ENCODE measurements at places on chromosomes 2 and 18.

- DNase-seq = no peak
Observed at GRCh38 chr2:64145119-64145518, 899 bp upstream of the PELI1 start.

DNA sequence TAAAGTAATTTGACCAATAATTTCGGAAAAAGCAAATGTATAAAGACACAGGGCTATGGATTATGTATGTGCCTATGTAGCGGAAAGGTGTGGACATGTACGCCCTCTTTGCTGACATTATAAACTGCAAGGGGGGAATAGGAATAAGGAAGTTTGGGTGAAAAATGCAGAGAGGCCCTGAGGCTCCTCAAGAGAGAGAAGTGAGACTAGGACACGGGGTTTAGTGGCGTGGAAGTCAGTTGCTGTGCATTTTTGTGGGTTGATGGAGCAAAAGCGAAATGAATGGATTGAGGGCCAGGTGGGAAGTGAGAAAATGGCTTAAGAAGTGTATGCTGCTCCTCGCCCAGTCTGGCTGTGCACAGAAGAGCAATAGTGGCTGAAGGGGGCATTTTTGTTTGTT, 96.2 kb upstream of the B3GNT7 start:
- DNase-seq = no peak

DNA sequence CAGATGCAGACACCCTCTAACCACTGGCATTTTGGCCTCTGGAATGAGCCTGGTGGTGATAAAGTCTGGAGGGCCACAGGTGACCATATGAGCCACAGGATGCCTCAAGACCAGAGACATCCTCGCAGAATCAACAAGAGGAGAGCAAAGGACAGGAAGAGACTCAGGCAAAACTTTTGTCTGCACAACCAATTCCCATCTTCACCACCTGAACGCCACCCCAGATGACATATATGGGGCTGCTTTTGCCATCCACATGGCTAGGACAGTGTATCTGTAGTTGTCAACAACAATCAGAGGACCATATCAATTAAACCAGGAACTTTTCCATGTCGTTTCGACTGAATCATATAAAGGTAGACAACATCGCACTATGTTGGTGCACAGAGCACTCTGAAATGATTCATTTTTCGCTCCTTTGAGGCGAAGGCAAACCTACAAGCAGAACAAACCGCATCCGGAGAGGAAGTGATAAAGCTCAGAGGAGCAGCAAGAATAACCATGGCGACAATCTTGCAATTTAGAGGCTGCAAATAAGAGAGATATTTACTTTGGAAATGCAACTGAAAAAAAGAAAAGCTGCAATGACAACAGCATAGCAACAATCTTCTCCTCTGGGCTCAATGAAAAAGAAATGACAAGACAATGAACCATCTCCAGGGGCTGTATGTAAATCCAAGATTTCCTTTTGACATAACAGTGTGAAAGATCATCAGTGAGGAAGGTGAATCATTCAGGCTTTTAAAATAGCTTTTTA, 204.5 kb downstream of the ARL4C start:
- DNase-seq = peak; percentile 95

DNA sequence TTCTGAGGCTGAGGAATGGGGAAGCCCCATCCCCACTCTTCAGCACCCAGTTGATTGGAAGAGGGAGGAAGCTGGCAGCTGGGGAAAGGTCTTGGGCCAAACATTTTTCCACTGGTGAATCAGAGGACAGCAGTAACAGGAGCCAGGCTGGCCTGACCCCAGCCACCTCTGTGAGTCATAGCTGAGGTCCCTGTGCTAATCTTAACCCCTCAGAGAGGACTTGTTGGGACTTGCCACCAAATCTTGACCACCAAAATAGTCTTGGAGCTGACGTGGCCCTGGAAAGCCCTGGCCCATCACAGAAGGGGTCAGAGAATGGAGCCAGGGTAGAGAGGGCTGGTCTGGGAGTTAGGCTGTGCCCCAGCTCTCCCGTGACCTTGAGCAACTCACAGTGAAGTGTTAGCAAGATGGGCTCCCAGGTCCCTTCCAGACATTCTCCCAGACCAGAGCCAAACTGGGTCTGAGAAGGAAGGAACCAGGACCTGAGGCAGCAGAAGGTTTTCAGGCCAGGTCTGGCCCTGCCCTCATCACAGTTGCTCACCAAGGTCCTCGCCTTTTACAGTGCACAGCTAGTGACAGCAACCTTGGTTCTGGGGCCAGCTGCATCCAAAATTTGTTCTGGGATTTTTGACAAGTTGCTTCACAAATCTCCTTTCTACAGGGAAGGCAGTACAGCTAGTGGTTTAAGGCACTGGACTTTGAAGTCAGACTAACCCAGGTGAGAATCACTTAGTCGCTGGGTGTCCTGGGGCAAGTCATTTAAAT, 266.6 kb downstream of the CYP26B1 start:
- no peak for DNase-seq

DNA sequence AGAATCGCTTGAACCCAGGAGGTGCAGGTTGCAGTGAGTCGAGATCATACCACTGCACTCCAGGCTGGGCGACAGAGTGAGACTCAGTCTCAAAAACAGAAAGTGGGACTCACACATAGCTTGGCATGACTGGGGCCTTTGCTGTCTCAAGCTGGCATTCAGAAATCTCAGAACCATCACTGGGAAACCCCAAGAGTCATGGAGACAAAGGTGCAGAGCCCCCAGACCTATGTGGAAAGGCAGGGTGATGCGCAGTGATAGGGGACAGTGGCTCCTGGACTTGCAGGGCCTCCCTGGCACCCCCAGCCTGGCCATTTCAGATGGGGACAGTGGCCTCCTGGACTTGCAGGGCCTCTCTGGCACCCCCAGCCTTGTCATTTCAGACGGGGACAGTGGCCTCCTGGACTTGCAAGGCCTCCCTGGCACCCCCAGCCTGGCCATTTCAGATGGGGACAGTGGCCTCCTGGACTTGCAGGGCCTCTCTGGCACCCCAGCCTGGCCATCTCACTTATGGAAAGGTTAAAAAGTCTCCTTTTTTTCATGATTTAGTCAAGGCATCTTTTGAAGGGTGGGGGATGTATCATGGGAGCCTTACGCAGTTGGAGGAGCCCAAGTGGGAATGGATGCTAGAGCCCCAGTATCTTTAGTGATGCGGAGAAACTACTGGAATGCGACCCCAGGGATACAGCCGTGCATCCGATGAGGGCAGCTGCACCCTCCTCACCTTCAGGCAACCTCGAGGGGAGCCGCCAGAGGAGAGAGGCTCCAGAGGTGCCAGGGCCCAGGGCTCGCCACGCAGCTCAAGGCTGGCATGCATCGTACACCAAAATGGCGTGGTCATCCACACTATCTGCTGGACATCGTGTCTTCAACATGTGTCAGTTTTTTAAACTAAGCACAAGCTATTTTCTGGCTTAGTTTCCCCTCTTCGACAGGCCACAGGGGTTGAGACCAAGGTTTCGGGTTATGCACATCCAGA, 30.5 kb downstream of the ZNF516 start:
- DNase-seq = no peak

DNA sequence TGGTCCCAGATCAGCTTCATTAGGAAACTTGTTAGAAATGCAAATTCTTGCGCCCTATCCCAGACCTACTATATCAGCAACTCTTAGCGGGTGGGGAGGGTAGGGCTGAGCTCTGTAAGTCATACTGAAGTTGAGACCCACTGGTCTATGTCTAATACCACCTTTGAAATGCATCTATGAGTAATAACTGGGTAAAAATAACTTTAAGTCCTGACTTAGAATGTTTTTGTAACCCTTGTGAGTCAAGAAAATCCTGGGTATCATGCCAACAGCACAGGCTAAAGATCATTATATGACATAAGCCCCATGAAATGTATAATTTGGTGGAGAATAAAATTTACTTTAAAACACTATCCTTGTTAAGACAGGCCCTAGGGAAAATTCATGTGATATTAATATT, 41.4 kb downstream of the PRKD3 start:
- no peak for DNase-seq

- no peak for DNase-seq
Observed at GRCh38 chr2:58497168-58497567, 256.0 kb upstream of the FANCL start.

- no peak for DNase-seq
Observed at GRCh38 chr2:156023229-156023869, 309.2 kb downstream of the NR4A2 start.

GRCh38 chr2:134178138-134178877, 75.6 kb upstream of the MGAT5 start:
- DNase-seq = no peak

DNA sequence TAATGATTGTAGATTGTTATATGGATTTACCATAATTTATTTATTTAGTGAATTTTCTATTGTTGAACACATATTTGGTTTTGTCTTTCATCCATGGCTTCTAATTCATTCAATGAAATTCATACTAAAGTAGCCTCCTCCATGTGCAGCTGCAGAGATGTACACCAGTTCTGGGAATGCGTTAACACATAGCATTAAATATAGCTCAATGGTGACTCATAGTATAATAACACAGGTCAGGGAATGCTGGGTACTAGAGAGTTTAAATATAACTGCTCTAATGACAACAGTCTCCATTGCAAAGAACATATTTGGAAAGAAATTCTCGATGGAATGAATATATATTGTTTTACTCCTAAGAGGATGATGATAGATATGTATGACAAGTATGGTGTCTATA, 1190.2 kb upstream of the NRXN1 start:
- no peak for DNase-seq

GRCh38 chr2:115160531-115161080, 718.2 kb downstream of the DPP10 start:
- DNase-seq = no peak

GRCh38 chr18:2970772-2971659, 41.9 kb downstream of the LPIN2 start:
- no peak for DNase-seq

DNA sequence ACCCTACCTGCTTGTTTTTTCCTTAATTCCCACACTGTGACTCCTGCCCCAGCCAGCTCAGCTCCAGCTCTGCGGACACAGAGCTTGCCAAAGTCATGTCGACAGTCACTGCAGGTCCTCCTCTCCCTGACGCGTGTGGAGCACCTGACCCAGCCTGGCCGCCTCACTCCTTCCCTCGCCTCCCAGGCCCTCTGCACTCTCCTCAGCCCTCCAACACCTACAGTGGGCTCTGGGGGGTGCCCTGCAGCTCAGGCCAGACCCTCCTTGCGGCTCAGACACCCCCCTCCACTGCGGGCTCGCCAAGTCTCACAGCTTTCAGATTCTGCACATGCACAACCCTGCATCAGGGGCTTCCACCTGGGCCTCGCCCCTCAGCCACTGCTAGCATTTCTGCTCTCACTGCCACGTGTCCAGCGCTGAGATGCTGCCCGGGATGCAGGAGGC, 68.3 kb downstream of the NDUFA10 start:
- no peak for DNase-seq

DNA sequence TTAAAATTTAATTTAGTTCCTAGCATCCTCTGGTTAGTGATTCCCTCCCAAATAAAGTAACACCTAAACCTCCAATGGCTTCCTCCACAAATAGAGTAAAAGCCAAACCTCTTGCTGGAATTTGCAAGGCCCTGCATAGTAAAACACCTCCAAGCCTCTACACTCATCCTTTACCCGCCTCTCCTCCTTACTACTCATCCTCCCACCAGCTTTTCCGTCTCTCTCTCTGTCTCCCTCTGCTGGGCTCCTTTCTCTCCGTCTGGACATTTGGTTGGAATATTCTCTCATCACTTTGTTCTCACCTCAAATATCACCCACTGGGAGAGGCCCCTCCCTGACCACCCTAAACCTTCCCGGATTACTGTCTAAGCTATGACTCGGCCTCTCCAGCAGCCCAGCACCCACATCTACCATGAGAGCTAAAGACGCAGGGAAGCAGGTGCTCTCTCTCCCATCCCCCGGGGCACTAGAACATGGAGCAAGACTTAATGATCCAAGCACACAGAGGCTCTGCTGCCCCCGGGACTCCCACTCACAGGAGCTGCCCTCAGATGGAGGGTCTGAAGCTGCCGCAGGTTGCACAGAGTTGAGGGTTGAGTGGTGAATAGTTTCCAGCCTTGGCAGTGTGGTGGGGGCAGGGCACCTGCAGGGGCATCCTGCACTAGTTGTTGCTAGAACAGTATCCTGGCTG, 167.2 kb downstream of the FBXO15 start:
- DNase-seq = no peak

DNA sequence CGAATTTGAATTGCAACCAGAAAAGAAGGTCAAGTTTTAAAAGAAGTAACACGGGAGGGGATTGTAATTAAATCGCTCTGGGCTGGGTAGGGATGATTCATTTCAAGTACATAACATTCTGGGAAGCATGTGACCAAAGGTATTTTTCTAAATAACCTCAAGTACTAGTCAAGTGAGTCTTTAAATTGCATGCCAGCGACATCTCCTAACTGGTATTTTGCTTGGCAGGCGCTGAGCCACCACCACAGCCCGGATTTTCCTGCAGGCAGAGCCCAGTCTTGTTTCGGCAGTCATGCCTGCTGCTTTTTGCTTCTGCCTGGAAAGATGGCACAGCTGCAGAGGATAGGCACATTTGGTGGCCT, 33.7 kb upstream of the NPAS2 start:
- no peak for DNase-seq
